ENCODE measurements at places on chromosomes 11 and 22.

GRCh38 chr22:30286813-30287647 is 2.3 kb downstream of the CASTOR1 start:
- DNase-seq = no peak

GRCh38 chr11:17526326-17526725 is 17.9 kb downstream of the USH1C start:
- no peak for DNase-seq

DNA sequence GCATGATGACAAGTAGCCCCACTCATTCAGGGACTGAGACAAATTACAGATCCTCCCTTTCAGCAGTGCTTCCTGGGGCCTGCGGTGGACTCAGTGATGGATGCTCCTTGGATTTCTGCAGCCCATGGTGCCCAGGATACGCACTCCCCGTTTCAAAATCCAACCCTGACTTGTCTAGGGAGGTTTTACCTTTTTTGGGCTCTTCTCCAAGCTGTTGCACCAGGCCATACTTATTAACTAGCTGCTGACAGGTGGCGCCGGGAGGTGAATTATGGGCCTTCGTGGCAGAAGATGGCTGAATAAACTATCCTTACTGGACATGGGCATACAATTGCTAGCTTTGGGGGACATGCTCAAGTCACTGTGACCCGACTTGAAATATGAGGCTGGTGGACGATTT is 324.3 kb upstream of the SYN3 start:
- no peak for DNase-seq

- no peak for DNase-seq
These were observed at the start of gene TCIRG1 for GRCh38 chr11:68038718-68039525. Gene TCIRG1, plus strand, starts transcription at chr11:68039025. Its CDS starts 2,247 bp downstream, at chr11:68041272.

DNA sequence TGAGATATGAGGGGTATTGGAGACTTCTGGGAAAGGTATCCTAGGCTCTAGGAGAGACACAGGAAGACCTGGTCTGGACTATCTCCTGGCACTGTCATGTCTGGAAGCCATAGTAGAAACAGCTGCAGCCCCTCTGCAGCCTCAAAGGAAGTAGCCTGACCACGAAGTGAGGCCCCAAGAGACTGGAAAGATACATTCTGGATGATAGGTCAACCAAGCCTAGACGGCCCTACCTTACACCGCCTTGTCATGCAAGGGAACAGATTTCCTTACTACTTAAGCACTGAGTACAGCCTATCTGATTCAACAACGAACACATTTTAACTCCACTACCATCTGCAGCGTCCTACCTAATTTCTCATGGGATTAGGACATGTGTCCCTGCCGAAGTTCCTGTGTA is 31.1 kb downstream of the UQCR10 start:
- no peak for DNase-seq

DNA sequence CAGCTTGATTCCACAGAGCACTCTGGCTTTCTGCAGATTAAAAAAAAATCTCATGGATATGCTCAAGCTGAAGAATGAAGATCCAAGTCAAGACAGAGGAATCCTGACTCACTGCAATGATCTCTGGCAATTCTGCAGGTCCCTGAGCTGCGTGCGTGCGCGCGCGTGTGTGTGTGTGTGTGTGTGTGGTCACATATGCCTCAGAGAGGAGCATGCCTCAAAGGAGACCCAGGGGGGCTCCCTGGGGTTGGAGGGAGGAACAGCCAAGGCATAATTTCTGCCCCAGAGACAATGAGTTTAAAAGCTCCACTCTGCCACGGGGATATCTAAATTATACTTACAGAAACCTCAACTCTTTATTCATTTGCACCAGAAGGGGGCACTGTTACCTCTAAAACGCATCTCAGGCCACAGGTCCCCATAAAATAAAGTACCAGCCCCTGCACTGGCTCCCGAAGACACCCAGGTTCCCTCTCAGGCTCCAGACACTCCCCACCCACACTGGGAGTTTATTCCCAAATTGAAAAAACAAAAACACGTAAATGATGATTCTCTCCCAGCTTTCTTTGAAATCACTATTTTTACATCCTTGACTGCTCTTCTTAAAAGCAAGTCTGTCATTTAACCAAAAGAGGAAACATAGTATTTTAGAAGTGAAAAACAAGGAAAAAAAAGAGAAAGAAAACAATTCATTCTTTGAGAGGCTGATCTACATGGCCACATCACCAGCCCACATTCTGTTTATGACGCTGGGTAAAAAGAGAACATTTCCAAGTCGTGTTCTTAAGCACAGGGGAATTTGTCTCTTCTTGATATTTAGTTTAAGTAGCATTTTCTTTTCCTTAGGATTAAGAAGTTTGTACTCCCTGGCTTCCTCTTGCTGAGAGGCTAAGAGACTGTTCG is 401.0 kb downstream of the LARGE1 start:
- DNase-seq = no peak

GRCh38 chr22:40024201-40025061 is 29.7 kb downstream of the FAM83F start:
- DNase-seq = no peak
